ENCODE measurements at places on chromosomes 7 and 10.

- no peak for DNase-seq
These were observed 309.0 kb upstream of the IMMP2L start for GRCh38 chr7:111871283-111871682.

DNA sequence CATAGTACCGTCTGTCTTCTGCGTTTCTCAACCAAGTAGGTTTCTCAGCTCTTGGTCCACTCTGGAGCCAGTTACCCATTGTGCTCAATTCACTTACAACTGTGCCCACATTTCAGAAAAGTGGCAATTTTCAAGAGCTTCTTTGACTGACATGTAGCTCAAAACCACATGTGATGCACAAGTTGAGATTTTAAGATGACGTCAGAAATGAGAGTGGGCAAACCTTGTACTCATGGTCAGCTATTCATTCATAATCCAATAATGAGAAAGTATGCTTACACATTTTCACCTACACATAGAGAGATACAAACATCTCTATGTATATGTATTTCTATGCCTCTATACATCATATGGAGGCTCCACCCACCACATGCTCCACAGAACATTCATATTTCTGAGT, 487.2 kb upstream of the AKR1E2 start:
- no peak for DNase-seq

DNA sequence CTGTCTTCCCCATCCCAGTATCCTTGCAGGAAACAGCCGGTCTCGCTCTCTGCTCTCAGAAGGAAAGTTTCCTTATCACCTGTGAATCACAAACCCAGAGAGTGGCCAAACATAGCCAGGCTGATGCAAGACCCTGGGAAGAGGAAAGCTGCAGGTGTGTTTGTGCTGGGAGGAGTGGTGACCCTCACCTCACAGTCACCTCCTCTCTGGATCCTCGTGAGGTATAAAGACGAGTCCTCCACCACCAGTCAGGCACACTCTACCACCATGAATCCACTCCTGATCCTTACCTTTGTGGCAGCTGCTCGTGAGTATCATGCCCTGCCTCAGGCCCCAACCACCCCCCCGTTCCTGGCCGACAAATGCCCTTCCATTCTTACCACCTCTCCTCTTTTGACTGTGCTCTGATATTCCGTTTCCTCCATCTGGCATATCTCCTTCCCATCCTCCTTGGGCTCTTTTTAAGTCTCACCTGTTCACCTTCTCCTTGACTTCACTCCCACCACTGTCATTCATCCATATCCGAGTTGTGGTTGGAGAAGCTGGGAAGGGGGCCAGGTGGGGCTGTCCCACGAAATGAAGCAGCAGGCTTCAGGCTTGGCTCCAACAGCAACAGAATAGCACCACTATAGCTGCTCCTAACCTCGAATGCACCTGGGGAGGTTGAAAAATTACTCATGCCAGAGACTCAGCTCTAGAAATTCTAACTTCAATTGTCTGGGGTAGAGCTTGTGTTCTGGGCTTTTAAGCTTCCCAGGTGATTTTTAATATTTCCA, at the start of gene PRSS1:
TSS of gene PRSS1 (plus strand) at position 255 of the 776 bp plus-strand sequence. CDS start at position 268, 13 bp downstream.
- DNase-seq = no peak

DNA sequence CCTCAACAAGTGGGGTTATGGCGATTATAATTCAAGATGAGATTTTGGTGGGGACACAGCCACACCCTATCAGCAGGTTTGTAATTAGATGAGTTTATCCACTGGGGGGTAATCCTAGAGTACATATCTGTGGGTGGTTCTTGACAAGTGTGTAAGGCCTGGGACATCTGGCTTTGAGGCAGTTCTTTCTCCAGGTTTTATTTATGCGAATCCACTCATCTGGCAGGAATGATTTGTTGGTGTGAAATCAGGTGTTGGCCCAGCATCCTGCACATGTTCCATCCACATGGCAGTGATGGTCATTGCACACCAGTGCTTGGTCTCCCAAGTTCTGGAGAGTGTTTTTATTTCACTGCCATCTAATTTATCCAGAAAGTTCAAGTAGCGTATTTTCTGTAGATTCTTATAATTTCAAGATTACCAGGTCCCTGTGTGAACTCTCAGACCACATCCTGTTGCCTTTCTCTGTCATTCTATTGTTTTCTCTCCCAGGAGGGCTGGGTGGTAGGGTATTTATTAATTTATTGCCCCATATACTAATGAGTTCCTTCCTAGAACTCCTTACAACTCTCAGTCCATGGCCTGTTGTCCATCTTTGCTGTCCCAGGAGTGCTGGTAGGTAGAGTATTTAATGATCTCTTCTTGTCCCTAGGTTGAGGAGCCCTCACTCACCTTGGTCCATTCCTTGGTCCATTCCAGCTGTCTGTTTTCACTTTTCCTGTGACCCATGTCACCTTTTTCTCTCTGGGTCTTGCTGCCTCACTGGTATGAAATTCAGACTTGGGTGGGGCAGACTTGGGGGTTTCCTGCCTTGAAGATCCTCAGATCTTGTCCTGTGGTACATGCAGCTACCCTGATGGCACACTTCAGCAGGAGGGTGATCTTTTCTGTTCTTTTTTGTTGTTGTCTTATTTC, 10.4 kb downstream of the RALA start:
- no peak for DNase-seq

GRCh38 chr10:129580010-129580409, 113.0 kb downstream of the MGMT start:
- no peak for DNase-seq

DNA sequence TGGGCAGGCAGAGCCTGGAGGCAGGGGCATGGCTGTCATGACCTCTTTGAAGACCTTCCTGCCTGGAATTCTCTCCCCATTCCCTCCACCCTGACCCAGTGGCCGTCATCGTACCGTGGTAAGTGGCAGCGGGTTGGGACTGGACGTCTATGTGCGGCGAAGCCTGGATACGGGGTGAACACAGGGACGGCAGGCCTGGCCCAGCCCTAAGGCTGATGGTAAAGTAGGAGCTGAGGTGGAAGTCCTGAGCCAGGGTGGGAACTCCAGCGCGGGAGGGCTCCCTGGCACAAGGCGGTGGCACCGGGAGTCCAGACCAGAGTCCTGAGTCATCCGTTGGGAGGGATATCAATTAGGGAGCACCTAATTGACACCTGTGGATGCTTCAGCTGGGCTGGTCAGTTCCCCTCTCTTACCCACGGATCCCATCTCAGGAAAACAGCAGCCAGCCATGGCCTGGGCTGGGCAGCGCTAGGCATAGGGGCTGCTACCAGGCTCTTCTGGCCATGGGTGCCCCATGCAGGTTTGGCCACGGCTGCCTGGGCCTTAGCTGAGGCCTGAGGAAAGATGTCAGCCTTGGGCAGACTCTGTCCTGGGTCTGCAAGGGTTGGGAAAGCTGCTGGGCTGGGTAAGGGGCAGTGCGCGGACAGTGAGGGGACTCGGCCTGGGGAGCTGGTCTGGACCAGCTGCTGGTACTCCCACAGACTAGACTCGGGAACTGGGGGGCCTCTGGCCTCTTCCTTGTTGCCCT, 3.3 kb downstream of the PPIF start:
- DNase-seq = no peak

GRCh38 chr10:88209837-88210561, 346.6 kb downstream of the PTEN start:
- peak; percentile 20 for DNase-seq

- DNase-seq = no peak
These were observed 39.9 kb upstream of the EBF3 start for GRCh38 chr10:130003787-130004613.

DNA sequence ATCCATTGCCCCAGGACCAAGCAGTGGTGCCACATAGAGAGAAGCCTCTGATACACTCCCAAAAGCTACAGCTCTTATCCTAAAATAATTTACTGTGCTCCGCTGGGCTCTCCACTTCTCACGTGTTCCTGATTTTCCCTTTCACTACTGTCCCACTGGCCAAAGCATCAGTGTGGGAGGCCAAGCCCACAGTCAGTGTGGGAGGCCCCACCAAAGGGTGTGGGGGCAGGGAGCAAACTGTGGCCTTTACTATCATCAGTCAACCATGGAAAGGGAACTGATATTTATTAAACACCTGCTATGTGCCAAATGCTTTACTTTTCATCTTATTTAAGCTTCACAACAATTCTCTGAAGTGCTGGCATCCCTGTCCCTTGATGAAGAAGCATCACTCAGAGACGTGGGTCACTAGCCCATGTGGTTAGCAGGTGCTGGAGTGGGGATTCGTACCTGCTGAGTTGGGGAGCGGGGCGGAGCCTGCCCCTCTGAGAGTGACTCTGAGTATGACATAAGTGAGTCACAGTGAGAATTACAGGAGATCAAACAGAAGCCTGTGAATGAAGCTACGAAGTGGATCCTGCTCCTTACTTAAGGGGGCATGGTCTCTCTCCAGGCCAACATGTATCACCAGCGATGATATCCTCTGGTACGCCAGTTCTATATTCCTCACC, 50.4 kb downstream of the PYROXD2 start:
- DNase-seq = no peak

Data from AML-193 (cell line).